ENCODE measurements at places on chromosomes 7 and 10.
A peak's percentile ranks its signal among the peaks of the same experiment; 100 is the strongest.

GRCh38 chr7:29416276-29416937, 147.2 kb upstream of the PRR15 start:
- no peak for DNase-seq

GRCh38 chr7:147829016-147829415, 761.5 kb upstream of the C7orf33 start:
- no peak for DNase-seq

- DNase-seq, result no peak
These were observed 196.8 kb upstream of the POT1 start for GRCh38 chr7:125126376-125126775.

DNA sequence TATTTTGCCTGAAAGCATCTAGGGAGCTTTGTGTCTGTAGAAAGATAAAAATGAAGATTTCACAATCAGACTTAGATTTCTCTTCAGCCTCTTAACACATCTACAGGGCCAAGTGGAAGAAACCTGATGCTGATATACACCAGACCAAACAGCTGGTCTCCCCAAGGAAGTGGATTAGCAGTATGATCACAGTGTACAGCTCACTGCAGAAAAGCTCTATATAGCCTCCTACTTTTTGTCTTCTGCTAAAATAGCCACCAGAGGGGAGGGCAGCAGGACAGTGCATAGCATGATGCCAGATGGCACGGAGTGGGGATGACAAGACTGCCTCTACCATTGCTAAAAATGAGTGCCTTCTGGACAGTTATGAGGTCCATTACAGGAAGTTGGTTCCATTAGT, 16.0 kb downstream of the FAM13C start:
- no peak for DNase-seq

- no peak for DNase-seq
These were observed 91.5 kb downstream of the FAM53B start for GRCh38 chr10:124652701-124653100.

GRCh38 chr7:70525991-70526390, 606.0 kb upstream of the GALNT17 start:
- DNase-seq, result peak; percentile 83

DNA sequence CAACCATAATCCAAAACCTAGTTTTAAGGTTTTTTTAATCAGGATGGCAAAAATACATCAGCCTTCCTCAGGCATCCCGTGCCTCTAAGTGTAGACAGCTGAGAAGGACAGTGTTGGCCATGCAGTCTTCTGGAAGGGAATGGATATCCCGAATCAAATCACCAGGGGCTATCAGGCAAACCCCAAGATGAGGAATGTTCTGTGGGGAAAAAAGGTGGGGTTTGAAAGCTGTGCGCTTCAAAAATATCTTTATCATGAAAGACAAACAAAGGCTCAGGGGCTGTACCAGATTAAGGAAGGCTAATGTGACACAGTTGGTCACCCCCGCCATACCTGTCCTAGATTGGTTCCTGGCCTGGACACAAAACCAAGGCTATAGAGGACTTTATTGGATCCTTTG, 5.4 kb downstream of the TMEM273 start:
- no peak for DNase-seq

DNA sequence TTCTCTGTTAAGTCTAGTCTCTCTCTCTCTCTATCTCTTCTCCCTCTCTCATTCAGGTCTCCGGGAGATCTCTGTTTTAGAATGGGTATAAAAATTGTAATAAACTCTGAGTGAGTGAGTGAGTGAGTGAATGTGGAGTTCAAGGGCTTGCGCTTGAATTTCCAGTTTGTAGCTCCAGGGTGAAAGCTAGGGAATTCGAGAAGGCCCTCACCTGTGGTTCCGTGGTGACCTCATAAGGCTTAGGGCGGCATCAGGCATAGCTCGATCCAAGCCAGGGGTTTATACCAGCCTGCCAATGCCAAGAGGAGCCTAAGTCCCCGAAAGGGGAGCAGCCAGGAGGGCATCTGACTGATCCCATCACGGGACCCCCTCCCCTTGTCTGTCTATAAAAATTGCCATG, 456 bp downstream of the AKR1B15 start:
- no peak for DNase-seq

- DNase-seq, result no peak
These were observed 48.6 kb downstream of the HIP1 start for GRCh38 chr7:75690121-75690523.

DNA sequence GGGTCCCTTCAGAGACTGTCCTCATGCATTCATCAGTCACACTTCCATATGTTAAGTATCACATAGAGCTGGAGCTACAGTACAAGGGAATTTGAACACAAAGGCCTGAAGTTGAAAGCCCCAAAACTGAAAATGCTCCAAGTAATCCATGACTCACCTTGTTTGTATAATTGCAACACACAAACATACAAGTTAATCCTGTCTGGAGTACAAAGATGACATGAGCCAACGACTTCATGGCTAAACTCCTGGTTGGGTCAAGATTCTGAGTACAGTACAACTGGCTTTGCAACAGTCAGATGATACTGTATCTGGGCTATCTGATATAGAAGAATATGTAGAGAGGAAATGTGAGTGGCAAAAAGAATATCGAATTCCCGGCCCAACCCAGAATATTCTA, 73.1 kb upstream of the AASS start:
- no peak for DNase-seq

DNA sequence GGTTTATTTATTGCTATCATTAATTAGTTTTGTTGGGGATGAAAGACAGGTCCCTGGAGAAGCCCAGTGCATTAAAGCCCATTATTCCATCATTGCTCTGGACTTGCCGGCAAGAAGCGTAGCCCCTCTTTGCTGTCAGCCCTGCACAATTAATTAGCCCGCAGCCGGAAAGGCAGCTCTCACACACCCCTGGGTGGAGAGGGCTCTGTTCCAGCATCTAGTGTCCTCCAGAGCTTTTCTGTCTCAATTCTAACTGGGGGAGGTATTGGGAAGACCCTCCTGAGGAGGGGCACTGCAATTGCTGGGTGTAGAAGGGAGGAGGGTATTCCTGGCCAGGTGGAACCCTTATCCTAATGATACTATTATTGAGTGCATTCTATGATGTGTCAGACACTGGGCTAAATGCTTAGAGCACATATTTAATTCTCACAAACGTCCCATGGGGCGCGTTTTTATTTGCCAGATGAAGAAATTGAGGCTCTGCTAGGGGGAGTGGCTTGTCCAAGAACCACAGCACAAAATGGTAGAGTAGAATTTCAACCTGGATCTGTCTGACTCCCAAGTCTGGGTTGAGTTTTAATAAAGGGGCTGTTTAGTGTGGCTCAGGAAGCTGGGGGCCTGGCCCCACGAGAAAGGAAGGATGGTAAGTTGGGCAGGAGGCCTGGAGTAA, 148.1 kb upstream of the PCBD1 start:
- DNase-seq, result no peak

- no peak for DNase-seq
These were observed 59.7 kb downstream of the MACC1 start for GRCh38 chr7:20157456-20157855.

DNA sequence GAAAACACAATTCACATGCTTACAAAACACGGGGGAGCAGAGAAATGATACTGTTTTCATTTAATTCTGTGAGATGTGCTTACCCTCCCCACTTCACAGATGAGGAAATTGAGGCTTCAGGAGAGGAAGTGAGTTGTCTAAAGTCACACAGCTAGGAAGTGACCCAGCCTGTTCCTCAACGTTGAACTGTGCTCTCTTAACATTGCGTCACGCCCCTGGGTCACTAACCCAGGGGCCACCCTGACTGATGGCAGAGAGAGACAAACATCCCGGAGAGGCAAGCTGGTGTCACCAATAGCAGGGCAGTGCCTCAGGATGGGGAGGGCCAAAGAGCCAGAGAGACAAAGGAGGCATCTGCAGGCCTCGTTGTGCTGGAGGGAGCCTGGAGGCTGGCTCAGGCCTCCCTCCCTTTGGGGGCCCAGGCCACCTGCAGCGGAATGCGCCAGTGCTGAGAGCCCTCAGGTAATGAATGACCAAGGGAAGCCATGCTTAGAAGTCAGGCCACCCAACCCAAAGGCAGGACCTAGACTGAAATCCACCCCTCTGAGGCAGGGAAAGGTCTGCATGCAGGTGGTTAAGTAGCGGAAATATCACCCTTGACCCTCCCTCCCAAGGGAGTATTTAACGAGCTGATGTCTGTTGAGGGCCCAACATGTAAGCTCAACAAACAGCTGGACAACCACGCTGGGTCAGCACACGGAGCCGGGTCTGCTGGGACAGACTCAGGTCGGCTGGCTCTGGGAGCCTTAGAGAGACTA, 81.3 kb downstream of the C10orf105 start:
- no peak for DNase-seq

DNA sequence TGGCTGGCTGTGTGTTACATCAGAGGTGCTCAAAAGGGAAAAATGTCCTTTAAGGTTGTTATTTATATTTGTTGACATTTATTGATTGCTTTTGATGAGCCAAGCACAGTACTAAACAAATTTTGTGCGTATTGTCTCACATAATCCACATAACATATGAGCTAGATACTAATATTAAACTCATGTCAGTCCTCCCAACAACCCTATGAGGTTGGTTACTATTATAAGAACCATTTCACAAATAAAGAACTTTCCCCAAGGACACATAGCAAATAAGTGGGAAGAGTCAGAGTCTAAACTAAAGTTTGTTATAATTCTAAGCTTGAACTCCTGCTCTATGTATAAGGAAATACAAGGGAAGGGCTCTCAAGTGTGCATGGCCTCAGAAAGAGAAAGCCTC, 35.6 kb upstream of the OTUD1 start:
- DNase-seq, result no peak

- DNase-seq, result peak; percentile 10
These were observed 86.6 kb downstream of the ABLIM1 start for GRCh38 chr10:114571316-114571999.

DNA sequence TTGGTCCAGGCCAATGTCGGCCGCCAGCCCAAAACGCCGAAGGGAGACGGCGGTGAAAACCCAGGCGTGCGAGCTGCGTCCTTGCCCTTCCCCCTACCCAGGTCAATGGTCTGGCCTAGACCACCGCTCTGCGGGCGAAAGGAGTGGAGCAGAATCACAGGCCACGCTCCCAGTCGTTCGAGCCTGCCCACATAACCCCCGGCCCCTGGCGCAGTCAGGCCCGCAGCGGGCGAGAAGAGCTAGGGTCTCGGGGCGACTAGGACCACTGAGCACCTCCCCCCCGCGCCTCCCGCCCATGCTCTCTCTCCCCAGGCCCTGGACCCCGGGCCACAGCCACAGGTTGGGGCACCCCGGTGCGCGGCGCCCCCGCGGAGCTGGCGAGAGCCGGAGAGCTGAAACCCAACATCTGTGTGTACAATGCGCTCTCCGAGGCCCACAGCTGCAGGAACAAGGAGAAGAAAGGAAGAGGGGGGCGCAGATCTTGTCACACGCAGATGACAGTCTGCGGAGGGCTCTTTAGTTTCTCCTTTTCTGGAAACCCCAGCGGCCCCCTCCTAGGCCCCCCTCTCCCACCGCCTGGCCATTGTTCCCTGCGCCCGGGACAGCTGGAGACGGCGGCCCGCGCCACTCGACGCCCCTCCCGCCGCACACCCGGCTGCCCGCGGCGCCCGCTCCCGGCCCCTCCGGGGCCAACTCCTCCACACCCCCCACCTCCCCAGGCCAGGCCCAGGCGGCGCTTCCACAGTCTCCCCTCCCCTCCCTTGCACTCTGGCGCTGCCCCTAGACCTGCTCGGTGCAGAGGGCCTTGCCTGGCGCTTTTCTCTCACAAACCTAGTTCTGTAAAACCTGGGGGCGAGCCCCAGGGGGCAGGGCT, 355.0 kb downstream of the DNAJB6 start:
- DNase-seq, result no peak

DNA sequence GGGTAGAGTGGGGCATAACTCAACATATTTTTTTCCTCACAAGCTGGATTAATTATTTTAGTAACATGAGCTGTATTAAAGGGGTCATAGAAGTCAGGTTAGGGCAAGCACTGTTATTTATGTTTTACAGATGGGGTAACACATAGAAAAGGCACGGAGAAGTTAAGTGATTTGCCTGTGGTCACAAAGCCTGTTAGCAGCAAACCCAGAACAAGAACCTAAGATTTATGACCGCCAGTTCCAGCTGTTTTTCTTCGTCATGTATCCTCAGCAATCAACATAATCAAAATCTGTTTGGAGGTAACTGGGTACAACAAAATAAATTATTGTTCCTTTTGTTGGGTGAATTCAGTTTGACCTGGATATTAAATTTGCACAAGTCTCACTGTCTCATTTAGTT, 57.2 kb upstream of the BET1 start:
- DNase-seq, result no peak

GRCh38 chr7:133481676-133482075, 228.8 kb downstream of the EXOC4 start:
- DNase-seq, result peak; percentile 12

GRCh38 chr10:31318382-31318853, 598 bp upstream of the ZEB1 start:
- peak; percentile 47 for DNase-seq

DNA sequence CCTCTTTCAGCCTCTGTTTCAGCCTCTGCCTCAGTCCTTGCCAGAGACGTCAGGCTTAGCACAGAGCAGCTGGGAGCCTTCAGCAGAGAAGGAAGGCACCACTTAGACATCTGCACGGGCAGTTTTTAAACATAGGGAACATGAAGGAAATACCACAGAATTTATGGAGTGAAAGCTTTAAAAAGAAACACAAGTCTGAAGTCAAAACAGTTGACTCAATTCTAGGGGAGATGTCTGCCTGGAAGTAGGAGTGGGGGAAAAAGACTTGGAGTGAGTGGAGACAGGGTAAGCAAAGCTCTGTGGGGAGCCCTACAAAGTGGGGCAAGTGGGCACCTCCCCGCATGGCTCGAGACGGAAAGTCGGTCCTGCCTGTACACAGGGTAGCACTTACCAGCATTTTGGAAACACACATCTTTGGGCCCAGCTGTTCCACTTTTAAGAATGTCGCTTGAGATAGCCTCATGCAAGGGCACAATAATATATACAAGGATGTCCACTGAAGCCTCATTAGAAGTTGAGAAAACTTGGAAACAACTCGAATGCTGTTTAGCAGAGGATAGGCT, 5.0 kb upstream of the TBXAS1 start:
- DNase-seq, result no peak

Data from putamen (tissue), 1 donor.